NCI-H1694 (cell line): ENCODE measurements at places on chromosomes 1 and 21.

- DNase-seq = no peak
Measured at GRCh38 chr1:7940745-7941436, at the start of gene TNFRSF9. TNFRSF9 (minus strand) TSS chr1:7940839; CDS start chr1:7939994, 845 bp downstream.

- DNase-seq = no peak
Measured at GRCh38 chr1:155253797-155254196, 1.5 kb downstream of the ENTREP3 start.

- no peak for DNase-seq
Measured at GRCh38 chr1:19456968-19457441, 28.3 kb downstream of the CAPZB start.

DNA sequence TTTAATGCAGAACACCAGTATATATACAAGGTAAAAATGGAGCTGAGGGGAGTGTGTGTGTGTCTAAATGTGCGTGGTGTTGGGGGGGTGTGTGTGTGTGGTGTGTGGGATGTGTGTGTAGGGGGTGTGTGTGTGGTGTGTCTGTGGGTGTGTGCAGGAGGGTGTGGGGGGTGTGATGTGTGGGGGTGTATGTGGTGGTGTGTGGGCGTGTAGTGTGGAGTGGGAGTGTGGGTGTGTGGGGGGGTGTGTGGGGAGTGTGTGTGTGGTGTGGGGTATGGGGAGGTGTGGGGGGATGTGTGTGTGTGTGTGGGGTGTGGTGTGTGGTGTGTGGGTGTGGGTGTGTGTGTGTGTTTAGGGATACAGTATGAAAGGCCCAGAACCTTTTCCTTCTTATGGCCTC is 202.3 kb upstream of the CACYBP start:
- no peak for DNase-seq

DNA sequence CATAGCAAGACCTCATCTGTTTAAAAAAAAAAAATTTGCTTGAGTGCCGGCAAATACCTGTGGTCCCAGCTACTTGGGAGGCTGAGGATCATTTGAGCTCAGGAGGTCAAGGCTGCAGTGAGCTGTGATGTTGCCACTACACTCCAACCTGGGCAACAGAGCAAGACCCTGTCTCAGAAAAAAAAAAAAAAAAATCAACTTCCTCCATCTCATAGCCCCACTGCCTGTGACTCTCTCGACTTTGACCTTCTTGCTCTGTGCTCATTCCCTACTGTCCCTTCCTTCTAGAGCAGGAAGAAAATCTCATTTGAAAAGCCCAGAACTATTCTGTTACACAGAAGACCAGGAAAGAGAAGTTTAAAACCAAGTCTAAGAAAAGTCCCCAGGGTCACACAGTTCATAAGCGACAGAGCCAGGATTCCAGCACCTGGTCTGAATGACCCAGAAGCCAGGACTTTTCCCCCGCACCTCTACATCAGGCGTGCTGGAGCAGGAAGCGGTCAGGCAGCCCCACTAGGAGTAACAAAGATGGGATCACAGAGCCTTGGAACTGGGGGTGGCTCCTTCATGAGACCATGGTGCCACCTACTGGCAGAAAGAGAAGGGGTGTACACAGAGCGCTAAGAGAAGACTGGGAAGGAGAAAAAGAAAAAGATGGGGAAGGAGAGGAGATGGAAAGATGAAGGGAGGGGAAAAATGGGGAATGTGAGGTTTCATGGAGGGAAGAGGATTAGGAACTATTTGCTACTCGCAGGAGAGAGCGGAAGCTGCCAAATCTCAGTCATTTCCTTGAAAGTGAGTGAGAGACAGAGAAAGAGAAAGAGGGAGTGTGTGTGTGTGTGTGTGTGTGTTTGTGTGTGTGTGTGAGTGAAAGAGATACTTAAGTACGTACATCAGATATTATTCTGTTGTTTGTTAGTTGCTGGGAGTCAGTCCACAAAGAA is 3.1 kb upstream of the P3R3URF start:
- DNase-seq = peak; percentile 89

DNA sequence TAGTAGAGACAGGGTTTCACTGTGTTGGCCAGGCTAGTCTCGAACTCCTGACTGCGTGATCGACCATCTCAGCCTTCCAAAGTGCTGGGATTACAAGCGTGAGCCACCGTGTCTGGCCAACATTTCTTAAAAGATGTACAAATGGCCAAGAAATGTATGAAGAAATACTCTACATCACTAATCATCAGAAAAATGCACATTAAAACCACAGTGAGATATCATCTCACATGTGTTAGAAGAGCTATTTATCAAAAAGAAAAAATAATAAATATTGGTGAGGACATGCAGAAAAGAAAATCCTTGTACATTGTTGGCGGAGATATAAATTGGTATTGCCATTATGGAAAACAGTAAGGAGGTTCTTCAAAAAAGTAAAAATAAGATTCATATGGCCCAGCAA is 33.6 kb upstream of the TNFSF18 start:
- DNase-seq = no peak

- no peak for DNase-seq
Measured at GRCh38 chr1:219173434-219173757, 282 bp upstream of the LYPLAL1 start.

- DNase-seq = no peak
Measured at GRCh38 chr1:232925421-232926220, 24.8 kb upstream of the NTPCR start.

GRCh38 chr1:108063703-108064102 is 98.7 kb upstream of the VAV3 start:
- DNase-seq = no peak

DNA sequence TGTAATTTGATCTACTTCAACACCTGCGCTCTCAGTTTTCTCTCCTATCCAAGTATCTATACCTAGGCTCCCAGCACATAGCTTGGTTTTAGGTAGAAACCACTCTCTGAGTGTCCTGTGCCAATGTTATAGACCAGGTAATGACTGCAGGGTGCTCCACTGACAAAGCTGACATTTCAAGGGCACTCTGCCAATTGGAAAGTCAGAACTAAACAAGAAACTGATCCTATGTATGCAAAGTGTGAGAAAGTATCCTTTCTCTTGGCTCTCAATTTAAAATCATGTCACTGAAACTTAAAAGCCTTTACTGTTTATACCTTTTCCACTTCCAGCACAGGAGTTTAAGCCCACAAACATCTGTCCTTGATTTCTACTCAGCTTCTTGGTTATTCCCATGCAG is 45.0 kb upstream of the AIM2 start:
- no peak for DNase-seq

DNA sequence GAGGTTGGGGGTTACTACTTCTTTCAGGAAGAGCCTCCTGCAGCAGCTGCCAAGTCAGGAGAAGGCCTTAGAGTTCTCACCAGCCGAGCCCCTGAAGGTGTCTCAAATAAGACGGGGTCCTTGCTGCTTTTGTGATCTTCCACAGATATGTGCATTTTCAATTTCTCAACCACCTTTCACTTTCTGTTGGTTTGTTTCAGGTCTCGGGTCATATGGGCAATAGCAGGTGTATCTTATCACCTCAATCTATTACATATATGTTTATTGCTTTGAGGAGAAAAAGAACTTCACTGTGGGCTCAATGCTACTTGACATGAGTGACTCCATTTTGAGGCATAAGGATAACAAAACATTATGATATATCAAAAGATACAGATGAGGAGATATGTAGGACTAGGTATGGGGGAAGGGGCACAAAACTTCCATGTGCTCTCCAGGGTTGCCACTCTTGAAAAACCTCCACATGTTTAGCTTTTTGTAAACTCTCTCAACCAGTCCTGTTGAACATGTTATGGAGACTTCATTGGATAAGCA is 1171.4 kb upstream of the ADGRL2 start:
- DNase-seq = no peak

DNA sequence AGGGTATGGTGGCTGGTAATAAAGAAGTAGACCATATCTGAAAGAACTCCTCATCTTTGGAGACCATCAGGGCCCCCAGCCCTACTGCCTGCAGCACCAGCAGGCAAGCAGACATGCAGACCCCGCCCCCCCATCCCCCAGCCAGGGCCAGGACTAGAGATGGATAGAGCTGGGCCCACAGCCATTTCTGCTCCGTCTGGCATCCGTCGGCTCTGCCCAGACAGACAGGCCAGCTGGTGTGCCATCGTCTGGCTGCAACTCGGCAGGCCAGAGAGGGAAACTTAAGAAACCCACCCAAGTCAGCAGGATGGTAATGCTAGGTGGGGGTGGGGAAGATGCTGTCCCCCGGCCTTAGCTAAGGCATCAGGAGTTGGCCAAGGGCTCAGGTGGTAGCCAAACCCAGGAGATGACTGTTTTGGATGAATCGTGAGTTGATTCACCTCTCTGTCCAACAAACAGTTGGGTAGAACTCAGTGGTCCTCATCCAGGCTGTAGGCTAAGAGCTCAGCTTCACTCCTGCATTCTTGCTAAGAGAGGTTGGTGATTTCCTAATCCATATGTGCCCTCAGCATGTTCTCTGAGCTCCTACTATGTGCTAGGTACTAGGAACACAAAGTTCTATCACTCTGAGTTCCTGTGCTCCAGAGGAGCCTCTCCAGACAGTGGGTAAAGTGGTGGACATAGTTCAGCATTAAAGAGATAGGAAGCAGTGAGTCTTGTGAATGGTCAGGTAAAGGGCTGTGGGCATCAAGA is 23.2 kb upstream of the TMEM222 start:
- peak; percentile 55 for DNase-seq
